Adipocyte (in vitro differentiated cells): ENCODE measurements at places on chromosomes 2 and 18.

- DNase-seq = no peak
Observed at GRCh38 chr2:26816893-26817292, 31.0 kb downstream of the CENPA start.

DNA sequence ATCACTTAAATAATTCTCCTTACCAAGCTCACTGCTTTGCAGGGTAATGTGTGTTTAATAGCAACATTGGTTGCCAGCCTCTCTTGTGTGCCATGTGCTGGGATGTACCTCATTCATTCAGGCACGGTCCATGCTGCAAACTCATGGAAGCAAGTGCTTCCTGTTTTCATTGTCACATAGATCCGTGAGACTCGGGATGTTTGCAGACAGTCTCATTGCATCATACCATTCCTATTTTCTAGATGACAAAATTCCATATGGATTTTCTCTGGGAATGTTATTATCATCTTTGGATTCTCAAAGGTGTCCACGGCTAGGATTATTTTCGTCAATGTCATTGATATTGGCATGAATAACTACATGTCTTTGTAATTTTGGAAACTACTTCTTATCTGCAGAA is 60.0 kb upstream of the HDAC4 start:
- DNase-seq = no peak

DNA sequence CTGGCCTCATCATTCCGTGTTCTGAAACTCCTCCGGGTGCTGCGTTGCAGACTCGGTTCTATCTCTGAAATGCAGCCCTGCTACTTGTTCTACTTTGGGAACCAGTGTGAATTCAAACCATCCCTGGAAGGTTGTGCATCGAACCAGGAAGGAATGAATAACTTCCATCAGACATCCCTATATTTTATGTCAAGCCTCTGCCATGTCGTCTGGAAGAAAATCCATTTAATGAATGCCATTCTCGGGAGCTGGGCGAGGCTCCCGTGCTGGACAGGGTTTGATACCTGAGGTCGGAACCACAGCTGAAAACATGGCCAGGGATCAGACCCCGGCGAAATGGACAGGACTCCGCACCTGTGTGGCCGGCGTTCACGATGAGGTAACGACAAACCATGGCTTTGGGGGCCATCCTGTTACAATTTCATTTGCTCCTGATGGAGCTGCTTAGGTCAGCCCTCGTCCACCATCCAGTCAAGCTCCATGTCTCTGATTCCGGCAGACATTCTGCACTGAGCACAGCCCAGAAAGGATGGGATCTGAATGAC is 821.6 kb downstream of the GALR1 start:
- no peak for DNase-seq

- no peak for DNase-seq
Observed at GRCh38 chr2:28539118-28539541, 43.3 kb downstream of the PLB1 start.

- DNase-seq = peak; percentile 78
Observed at GRCh38 chr2:96174251-96175144, 29.3 kb upstream of the DUSP2 start.

DNA sequence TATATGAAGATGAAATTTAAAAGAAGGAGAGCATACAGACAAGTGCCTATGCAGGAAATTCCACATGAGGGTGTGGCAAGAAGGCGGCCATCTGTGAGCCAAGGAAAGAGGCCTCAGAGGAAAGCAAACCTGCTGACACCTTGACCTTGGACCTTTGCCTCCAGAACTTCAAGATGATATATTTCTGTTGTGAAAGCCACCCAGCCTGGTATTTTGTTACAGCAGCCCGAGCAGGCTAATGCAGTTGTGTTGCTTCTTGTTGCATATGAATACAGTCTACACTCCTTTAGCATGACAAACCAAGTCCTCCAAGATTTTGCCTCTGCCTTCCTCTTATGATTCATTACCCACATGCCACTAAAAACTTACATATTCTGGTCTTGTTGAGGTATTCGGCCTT is 374.8 kb upstream of the TRIB2 start:
- no peak for DNase-seq

DNA sequence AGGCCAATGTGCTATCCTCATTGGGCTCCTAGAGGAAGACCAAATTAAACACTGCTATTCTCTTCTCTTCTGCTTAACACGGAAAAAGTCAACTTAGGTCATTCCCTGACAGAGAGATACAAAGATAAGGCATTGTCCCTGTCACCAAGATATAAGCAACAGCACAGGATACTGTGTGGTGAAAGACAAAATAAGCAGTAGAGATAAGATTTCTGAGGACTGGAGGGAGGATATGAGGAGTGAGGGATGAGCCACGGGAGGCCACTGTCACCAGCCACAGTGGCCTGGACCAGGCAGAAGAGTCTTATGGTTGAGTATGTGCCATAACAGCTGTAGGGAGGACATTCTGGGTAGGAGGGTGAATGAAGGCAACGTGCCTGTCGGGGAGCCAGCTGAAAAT is 54.4 kb upstream of the SLC14A2 start:
- DNase-seq = no peak

DNA sequence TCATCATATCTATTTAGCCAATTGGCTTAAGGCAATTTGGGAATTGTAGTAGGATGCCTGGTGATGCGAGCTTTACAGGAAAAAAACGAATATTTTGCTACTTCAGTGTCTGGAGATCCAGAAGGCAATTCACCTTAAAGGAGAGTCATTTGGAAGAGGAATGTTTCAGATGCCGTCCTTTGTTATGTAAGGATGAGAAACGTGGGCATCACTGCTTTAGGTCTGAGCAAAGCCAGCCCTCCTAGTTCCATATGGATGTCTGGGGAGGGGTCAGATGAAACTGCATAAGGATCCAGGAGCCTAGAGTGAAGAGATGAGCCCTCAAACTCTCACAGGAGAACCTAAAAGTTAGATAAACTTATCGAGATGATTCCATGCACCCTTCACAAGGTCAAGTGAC is 30.9 kb upstream of the DOCK10 start:
- DNase-seq = no peak

GRCh38 chr2:69957965-69958364 is 3.5 kb downstream of the ASPRV1 start:
- no peak for DNase-seq

GRCh38 chr18:2971741-2972552 is 41.0 kb downstream of the LPIN2 start:
- DNase-seq = no peak

GRCh38 chr2:227615181-227615580 is 541 bp upstream of the SCYGR3 start:
- DNase-seq = no peak

- no peak for DNase-seq
Observed at GRCh38 chr18:69998523-69998987, 50.9 kb upstream of the CD226 start.

- DNase-seq = no peak
Observed at GRCh38 chr18:1173593-1173992, 268.9 kb downstream of the ADCYAP1 start.

- DNase-seq = no peak
Observed at GRCh38 chr2:3806730-3807129, 103.4 kb downstream of the DCDC2C start.

GRCh38 chr2:145066856-145067548 is 547.1 kb upstream of the ZEB2 start:
- DNase-seq = no peak

- no peak for DNase-seq
Observed at GRCh38 chr2:143210446-143210819, 81.2 kb downstream of the ARHGAP15 start.

DNA sequence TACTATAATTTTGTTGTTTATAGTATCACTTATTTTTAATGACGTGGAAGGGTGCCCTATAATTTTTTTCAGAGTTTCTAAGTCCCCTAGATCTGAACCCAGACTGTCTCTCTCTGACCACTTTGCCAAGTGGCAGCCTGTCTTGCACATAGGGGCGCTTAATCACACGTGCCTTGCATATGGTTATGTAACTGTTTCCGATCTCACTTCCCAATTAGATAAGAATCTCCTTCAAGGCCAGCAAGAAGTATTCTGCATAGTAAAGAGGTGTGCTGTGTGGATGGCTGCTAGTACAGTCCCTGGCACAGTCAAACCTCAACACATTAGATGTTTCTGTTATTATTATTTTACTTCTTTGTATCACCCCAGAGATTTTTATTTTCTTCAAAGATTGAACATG is 197.8 kb upstream of the SIX2 start:
- DNase-seq = no peak

DNA sequence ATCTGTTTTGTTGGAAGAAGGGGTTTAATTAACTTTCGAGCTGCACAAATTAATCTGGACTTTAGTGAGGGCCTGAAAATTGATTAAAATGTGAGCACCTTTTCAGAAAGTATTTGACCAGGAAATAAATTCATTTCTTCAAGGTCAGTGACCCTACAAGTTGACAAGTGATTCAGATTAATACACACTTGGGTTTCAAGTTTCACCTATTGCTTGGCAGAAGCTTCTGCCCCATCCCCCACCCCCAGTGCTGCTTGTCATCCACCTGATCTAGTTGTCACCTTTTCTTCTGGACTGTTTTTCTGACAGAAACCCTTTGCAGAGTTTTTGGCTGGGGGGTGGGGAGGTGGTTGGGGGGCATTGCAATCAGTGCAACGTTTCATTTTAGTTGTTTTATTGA is 46.2 kb downstream of the RPRM start:
- no peak for DNase-seq

GRCh38 chr2:6412533-6413091 is 453.1 kb downstream of the CMPK2 start:
- peak; percentile 19 for DNase-seq

DNA sequence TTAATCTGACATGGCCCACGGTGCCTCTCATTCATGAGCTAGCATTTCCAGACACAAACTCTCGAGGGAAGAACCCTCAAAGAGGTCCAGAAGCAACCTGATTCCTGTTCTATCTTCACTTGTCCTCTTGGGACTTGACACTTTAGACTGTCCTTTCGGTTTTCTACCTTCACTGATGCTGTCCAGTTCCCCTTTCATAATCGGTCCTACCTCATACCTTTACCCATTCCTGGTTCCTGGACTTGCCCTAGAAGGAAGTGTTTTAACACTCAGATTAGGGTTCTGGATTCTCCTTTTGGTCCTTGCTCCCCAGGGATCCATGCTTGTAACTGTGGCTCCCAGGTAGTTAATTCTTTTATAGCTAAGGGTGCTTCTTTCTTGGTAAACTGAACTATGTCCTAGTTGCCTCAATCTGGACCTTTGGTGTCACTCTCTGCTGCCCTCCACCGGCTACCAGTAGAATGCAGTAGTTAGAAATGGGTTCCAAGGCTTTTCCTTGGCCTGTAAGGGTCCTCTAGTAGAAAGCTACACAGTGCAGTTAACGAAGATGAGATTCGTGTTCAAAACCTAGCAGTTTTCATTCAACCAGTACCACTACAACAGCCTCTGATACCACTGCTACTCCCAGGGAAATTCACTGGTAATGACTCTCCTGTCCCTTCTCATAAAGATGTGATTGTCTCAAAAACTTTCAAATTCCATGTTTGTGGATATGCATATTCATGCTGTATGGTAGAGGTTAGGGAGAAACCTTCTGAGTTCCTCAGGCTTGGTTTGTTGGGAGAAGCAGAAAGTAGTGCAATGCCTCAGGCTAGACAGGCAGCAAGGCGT is 178.1 kb upstream of the CYP26B1 start:
- no peak for DNase-seq

GRCh38 chr2:26577442-26578112 is 63.6 kb downstream of the CIB4 start:
- DNase-seq = peak; percentile 87

GRCh38 chr18:69490072-69490471 is 89.4 kb downstream of the DOK6 start:
- peak; percentile 52 for DNase-seq

DNA sequence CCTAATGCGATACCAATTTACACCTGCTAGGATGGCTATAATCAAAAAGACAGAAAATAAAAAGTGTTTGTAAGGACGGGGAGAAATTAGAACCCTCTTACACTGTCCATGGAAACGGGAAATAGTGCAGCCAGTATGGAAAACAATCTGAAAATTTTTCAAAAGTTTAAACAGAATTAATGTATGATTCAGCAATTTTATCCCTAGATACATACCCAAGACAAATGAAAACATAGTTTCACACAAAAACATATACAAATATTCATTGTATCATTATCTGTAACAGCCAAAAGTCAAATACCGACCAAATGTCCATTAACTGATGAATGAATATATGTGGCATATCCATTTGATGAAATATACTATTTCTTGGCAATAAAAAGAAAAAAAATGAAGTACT is 313.5 kb upstream of the GYPC start:
- DNase-seq = no peak

- DNase-seq = no peak
Observed at GRCh38 chr2:96113367-96113677, 3.0 kb downstream of the ADRA2B start.

DNA sequence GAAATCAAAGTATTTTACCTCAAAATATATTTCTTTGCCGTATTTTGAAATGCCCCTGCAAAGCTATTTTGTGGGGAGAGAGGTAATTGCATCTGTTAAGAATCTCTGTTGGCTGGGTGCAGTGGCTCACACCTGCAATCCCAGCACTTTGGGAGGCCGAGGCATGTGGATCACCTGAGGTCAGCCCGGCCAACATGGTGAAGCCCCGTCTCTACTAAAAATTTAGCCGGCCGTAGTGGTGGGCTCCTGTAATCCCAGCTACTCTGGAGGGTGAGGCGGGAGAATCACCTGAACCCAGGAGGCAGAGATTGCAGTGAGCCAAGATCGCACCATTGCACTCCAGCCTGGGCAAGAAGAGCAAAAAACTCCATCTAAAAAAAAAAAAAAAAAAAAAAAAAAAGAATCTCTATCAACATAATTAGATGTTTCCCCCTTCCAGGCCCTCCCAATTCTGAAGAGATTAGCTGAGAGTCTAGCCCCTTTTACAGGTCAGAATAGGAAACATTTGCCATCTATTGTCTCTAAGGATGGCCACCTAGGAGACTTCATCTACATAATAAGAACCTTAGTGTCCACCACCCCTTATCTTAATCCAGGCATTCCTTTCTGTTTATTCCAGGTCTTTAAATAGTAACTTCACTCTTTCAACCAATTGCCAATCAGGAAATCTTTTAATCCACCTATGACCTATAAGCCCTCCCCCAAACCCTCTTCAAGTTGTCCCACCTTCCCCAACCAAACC is 3.5 kb upstream of the TRAPPC8 start:
- no peak for DNase-seq

DNA sequence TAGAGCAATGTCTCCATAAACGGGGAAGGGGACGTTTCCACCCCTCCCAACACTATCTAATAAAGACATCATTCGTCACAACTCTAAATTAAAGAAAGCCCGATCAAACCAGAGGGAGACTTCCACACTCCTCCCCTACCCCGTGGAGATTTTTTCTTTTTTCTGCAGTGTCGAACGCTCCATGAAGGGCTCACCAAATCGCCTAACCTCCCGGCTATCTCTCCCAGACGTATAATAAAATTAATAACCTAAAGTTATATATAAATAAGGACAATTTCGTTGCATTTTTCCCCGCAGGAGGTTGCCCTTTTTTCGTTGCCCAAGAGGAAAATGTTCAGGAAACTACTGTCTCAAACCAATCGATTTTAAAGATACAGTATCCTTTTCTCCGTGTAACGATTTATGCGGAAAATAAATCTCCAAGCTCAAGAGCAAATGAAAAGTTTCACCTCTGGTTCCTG is 2.4 kb downstream of the EVX2 start:
- no peak for DNase-seq

GRCh38 chr2:42369532-42370229 is 8.7 kb upstream of the COX7A2L start:
- DNase-seq = no peak
